ENCODE measurements at places on chromosomes 7 and 10. TPM values are rescaled to one million over a fixed set of nuclear protein-coding genes. Genes with fewer than 3 reads are reported as not detected.

LARP4B gene
- 57.3 TPM for polyA plus RNA-seq

STEAP4 gene
- 0.13 TPM for polyA plus RNA-seq

LAMB1 gene
- polyA plus RNA-seq: 522 TPM

APBB1IP gene
- polyA plus RNA-seq: 1.7 TPM

FAM25C gene
- not detected for polyA plus RNA-seq

NAT16 gene
- not detected for polyA plus RNA-seq

ZFAND4 gene
- polyA plus RNA-seq: 13.6 TPM

GPR15LG gene
- 0.46 TPM for polyA plus RNA-seq

PPP1R9A gene
- 39.9 TPM for polyA plus RNA-seq

SLC26A3 gene
- 0.35 TPM for polyA plus RNA-seq

HTR5A gene
- not detected for polyA plus RNA-seq

DNA sequence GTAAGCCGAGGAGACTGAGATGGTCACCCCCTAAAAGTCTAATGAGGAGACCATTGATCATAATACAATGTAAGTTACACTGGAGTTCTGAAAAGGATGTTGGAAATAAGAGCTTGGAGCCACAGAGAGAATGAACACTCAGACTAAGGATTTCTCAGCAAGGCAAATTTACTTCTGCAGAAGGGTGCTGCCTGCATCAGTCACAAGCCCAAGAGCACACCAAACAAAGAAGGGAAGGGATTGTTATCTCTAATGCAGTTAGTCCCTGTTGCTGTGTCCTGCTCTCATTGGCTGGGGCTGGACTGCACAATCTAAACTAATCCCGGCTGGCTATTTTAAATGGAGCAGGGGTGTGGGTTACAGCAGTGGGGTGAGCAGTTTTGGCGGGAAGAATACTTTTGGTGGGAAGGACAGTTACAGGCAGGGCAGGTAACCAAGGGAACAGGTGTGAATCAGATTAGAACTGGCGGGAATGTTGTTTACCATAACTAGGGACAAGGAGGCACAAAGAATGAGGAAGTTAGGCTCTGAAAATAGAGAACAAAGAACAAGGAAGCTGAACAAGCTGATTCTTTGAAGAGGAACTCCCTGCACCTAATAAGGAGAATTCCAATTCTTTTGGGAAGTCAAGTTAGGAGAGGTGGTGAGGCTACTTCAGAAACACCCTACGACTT, 30.3 kb upstream of the TRIM24 start:
- no peak for DNase-seq

DNA sequence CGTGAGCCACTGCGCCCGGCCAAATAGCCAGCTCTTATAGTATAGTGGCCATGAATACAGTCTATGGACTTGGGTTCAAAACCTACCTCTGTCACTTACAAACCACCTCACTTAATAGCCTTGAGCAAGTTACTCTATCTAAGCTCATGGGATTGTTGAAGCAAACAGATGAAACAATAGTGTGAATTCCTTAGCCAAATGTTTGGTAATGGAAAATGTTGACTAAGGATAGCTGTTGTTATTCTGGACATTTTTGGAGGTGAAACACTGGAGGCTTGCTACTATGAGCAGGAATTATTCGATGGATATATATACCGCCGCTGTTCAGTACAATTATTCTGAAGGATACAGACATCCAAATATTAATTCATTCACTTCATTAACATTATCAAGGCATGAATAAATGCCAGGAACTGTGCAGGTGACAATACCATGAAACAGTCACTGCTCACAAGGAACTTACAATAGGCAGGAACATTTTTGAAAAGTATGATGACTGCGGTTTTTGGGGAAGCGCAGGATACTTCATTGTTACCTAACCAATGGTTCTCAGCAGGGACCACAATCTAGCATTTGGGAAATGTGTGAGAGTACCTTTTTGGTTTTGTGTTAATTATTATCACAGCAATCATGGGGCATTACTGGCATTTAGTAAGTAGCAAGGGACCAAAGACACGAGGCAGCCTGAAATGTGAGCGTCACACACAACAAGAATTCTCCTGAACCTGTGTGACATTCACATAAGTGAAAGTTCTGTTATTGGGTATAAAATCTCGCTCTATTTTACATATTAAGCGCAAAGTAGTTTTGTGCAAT, 55.7 kb downstream of the CUBN start:
- no peak for DNase-seq

DNA sequence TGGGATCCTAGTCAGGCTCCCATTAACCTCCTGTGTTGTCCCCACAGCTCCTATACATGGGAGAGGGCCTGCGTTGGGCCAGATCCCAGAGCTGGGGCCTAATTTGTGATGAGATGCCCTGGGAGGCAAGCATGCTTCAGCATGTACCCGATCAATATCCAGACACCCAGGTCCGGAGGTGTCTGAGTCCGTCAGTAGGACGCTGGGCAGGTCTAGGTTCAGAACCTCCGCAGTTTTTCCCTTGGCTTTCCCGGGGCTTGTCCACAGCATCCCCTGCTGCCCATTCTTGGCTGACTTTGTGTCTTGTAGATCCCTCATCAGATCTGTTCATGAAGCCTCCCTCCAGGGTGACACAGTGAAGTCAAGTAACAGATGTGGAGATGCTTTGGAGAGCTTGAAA, 32.7 kb upstream of the RBAK start:
- no peak for DNase-seq

DNA sequence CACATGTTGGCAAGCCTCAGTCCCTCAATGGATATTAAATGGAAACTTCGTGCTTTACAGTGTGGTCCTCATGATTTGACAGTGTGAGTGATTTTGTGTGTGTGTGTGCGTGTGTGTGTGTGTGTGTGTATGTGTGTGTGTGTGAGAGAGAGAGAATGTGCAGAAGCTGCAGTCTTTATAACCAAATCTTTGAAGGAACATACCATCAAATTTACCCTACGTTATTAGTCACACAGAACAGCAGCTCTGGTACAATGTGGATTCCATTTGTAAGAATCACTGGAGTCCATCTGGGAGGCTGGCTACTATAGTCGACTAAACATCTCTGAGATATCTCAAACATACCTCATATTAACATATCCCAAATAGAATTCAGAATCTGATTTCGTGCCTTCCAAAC, 928.0 kb upstream of the POT1 start:
- no peak for DNase-seq

DNA sequence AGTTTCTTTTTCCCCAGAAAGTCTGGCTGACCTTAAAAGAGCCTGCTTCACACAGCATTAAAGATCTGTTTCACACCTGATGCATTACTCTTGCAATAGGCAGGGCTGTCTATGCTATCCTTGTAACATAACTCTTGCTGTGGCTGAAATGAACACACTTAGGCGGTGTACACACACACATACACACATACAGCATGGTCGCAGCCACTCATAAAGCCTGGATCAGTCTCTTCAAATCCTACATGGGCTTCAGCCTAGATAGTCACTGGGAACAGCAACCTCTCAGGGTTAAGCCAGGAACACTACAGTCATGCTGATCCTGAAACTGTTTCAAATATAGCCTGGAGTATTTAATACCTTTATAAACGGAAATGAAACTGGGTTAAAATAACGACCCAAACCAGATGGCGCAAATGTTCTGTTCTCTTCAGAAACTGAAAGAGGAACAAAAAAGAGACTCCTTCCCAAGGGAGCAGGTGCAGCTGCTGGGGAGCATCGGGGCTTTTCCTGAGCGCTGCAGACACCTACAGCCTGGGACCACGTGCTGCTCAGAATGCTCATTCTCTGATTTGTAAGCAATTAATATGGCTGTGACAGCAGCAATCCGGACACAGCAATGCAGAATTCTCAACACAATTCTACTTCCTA, 61.0 kb upstream of the SFMBT2 start:
- DNase-seq: no peak

DNA sequence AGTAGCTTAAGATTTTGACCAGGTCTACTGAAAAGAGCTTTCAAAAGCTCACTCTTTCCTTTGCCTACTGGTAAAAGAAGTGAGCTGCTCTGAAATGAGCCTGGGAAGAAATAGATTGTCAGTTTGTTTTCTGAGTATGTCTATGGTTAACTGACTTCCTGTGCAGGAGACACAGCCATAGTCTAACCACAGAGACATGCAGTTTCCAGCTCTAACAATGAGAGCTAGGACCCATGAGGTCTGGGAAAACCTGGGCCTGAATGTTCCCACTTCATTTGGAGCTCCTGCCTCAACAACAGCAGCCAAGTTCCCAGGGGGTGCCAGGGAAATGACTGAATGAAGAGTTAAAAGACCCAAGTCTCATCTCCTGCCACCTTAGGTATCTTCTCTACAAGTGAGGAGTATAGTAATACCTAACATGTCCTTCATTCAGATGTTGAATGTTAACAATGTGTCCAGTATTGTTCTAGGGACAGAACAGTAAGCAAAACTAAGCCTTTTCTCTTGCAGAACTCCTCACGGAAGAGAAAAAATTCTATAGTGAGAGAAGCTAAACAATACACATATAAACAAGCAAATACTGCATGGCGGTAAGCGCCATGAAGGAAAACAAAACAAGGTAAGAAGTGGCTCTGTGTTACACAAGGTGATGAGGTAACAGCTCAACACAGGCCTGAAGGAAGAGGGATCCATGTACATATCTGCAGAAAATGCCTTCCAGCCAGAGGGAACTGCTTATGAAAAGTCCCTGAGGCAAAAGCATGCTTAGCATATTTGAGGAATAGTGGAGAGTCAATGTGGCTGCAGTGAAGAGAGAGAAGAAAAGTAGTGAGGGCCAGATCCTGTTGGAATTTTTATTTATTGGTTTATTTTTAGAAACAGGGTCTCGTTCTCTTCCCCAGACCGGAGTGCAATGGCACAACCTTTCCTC, 26.4 kb upstream of the ANKRD1 start:
- no peak for DNase-seq

DNA sequence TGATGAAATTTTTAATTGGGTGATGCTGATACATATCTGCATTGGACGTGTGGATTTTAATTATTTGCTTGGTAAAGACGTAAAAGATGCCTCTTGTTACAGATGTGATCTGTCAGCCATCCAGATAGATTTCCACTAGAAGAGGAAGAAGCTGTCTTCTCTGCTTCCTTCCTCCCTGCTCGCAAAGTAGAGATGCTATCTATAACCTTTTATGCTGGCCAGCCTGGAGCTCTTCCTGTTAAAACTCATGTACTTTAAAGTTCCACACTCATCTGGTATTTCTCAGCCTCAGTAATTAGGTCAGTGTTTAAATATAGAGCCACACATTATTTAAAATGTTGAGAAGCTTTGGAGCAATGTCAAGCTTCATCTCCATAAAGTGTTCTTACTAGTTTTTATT, 51.2 kb upstream of the TMEM229A start:
- DNase-seq: no peak

GRCh38 chr10:60246382-60246781, 143.3 kb downstream of the ANK3 start:
- DNase-seq: no peak

DNA sequence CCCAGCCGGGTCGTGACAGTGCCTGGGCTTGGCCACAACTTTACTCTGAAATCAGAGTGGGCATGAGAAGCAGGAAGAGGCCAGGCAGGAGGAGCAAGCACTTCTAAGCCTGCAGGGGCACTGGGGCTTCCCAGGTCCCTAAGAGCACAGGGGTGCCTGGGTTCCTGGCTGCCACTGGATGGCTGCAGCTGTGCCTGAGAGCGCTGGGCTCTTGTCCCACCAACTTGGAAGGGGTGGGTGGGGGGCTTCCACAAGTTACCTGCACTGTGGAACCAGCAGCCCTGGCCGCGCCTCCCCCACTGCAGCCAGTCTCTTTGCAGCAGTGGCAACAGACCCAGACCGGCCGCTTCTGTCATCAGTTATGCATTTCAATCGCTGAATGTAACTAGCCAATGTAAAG, 434.7 kb upstream of the GRM3 start:
- no peak for DNase-seq

GRCh38 chr7:152076940-152077933, 51.8 kb downstream of the GALNT11 start:
- no peak for DNase-seq
